Aorta (tissue), 5 donors: ENCODE measurements at places on chromosomes 11 and 22. TPM values are rescaled to one million over a fixed set of nuclear protein-coding genes. Genes with fewer than 3 reads are reported as not detected.

DNA sequence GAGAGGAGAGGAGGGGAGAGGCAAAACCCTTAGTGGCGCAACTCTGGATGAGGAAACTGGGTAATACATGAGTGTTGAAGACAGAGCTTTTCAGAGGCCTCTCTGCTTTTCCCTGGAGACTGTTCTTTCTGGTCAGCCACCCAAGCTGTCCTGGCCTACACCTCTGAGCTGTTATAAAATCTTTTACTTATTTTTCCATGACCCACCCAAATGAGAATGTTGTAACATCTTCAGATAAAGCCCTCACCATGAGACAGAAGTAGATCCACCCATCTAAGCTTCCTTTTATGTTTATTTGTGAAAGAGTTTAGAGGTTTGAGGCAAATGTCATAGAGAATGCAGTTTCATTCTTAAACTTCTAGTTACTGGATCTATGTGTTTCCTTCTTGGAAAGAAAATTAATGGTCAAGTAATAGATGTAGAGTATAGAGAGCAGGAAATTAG, 20.3 kb upstream of the APLP2 start:
- DNase-seq: no peak

DDX25 gene
- 0.30 TPM for total RNA-seq

- DNase-seq: no peak
Observed at GRCh38 chr11:17343907-17344306, 7.7 kb upstream of the NCR3LG1 start.

- DNase-seq: peak; percentile 60
Observed at GRCh38 chr22:49023161-49023878, 804.4 kb downstream of the BRD1 start.

AMPD3 gene
- 7.8 TPM for total RNA-seq

DNA sequence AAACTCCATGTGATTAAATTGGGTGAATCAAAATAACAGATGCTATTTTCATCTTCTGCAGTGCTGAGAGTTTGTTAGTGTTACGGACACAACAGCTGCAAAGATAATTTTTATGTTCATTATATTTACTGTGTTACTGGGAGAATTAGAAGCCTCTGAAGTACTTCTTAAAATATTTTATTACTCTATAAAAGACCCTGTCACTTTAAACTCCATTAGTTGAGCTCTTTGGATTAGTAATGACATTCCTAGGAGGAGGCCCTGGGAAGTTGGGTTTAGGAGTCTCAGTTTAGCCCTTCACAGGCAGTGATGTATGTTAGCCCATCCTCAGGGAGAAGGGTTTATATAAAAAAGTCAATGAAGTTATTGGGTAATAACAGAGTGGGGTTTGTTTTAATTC, 596.7 kb downstream of the JRKL start:
- no peak for DNase-seq
